ENCODE measurements at places on chromosomes 5 and 9.

DNA sequence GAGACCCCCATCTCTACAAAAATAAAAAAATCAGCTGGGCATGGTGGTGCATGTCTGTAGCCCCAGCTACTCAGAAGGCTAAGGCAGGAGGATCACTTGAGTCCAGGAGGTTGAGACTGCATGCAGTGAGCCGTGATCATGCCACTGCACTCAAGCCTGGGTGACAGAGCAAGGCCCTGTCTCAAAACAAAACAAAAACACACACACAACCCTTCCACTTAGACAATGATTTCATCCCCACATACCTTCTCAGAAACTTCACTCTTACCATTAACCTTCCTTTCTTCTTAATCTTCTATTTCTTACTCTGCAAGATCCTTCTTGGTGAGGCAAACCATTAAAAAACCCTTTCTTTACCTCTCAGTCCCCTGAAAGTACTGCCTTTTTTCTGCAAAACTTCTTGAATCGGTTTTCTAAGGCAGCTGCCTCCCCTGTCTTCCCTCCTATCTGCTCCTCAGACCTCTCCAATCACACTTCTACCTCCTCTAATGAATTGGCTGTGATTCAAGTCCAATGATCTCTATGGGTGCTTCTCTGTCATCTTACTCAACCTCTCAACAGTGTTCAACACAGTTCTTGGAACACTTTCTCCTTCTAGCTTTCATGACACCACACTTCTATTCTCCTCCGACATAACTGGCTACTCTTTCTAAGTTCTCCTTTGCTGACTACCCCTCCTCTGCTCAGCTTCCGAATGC, 47.3 kb downstream of the PFDN1 start:
- peak; percentile 28 for DNase-seq

DNA sequence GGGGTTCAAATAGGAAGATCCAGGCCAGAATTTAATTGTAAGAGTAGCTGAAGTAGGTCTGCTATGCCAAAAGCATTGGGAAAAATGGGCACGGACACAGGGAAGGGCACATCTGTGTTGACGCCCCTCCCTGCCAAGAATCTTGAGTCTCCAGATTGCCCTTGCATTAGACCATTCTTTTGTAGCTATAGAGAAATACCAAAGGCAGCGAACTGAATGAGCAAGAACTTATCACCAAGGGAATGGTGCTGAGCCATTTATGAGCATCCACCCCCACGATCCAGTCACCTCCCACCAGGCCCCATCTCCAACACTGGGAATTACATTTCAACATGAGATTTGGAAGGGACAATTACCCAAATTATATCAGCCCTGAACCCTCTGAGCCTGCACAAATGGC, 18.0 kb upstream of the GDA start:
- DNase-seq: no peak

GRCh38 chr5:58072300-58072965, 387.5 kb downstream of the PLK2 start:
- no peak for DNase-seq

- DNase-seq: no peak
Measured at GRCh38 chr5:114377050-114377844, 15.4 kb downstream of the KCNN2 start.

DNA sequence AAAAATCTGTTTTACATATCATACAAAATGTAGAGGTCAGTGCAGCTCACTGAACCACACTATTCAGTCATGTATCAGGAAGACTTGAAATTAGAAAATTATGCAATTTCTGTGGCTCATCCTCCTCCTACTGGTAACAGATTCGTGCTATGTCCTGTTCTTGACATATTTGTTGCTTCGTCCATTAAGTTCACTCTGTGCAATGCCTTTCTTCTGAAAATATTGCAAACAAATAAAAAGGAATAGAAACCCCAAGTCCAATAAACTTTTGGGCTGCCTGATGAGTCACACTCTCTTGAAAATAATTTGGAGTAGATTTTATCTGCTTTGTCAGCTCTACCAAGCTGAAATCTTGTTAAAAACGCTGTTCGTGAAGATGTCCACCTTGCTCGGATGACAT, 391.2 kb downstream of the RAB3C start:
- no peak for DNase-seq

GRCh38 chr5:180540050-180540694, 46.0 kb downstream of the CNOT6 start:
- DNase-seq: no peak

DNA sequence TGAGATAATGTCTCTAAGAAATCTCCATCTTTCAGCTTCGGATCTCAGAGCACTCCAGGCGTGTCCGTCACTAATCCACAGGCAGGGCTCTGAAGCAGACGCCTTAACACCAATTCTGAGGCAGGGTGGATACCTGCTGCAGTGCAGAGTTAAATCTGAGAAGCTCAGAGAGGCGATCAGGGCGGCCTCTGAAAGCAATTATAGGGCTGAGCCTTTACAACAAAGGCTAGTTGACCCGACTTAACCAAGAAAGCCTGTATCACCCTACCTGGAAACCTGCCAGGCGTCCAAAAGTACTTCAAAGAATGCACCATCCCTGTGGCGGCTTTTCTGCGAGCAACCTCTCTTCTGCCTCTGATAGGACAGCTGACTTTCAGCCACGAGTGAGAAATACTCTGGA, 134.8 kb upstream of the MSX2 start:
- no peak for DNase-seq

DNA sequence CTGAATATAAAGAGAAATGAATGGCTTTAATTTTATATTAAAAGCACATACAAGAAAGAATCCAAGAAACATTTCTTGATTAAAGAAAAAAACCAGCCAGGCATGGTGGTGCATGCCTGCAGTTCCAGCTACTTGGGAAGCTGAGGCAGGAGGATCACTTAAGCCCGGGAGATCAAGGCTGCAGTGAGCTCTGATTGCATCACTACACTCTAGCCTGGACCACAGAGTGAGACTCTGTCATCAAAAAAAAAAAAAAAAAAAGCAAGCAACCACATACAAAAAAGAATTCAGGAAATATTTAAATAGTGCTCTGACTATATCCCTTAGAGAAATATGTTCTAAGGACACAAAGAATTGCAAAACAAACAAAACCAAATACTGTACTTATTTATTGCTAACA, 2.5 kb upstream of the PLAC8L1 start:
- no peak for DNase-seq

- no peak for DNase-seq
Measured at GRCh38 chr5:135857630-135858311, 23.3 kb downstream of the SLC25A48 start.

- DNase-seq: no peak
Measured at GRCh38 chr5:151798674-151799073, 26.9 kb downstream of the G3BP1 start.

- DNase-seq: no peak
Measured at GRCh38 chr9:115689331-115689730, 464.3 kb upstream of the PAPPA start.

Measured in activated CD4-positive, alpha-beta T cell treated with anti-CD3 and anti-CD28 coated beads for 36 hours (primary cell).